ENCODE measurements at places on chromosomes 7 and 10.

GRCh38 chr7:98357751-98358161, 43.1 kb downstream of the BAIAP2L1 start:
- no peak for DNase-seq

- DNase-seq, result no peak
These were observed 58.1 kb downstream of the CCNY start for GRCh38 chr10:35394411-35394851.

DNA sequence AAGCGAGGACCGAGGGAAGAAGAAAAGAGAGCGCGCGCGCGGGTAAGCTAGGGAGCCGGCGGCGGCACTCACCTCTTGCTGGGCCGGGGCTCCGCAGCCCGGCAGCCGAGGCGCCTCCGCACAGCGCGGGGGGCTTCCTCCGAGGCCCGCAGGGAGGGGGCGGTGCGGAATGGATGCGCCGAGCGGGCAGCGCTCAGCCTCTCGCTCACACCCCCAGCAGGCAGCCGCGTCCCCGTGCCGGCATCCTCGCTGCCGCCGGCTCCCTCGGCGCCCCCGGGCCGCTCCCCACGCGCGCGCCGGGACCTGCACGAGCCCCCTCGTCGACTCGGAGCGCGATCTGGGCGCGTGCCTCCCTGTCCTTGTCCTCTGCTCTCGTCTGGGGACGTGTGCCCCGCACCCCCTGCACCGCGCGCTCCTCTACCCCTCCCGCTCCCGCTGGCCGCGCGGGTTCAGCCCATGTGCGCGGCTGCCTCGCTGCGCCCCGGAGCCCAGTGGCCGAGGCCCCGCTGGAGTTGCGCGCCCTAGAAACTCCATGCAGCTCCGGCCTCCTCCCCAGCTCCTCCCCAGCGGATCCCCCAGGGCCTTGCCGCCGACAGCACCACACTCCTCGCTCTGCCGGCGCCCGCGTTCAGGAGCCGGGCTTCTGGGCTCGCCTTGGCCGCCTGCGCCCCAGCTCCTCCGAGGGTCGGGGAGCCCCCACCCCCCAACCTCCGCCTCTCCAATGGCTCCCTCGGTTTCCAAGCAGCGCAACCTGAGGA, 75.3 kb downstream of the CALN1 start:
- DNase-seq, result no peak

GRCh38 chr7:101804967-101805366, 12.5 kb upstream of the CUX1 start:
- no peak for DNase-seq

- no peak for DNase-seq
These were observed 169.1 kb downstream of the LHFPL3 start for GRCh38 chr7:104497379-104497967.

- no peak for DNase-seq
These were observed 348.4 kb upstream of the PODXL start for GRCh38 chr7:131904760-131905327.

- no peak for DNase-seq
These were observed 199.9 kb upstream of the KMT2E start for GRCh38 chr7:104814126-104814525.

DNA sequence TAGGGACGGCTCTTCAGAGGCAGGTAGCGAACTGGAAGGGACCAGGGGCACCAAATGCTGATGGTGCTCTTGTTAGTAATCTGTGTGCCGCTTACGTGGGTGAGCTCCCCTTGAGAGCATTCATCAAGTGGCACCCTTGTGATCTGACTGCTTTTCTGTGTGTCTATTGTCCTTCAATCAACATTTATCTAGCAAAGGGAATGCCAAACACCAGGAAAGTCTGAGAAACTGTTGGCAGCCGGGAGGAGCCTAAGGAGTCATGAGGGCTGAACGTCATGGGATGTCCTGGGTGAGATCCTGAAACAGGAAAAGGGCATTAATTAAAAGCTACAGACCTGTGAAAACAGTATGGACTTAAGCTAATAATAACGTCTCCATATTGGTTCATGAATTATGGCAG, 733.1 kb downstream of the TYW1 start:
- no peak for DNase-seq

DNA sequence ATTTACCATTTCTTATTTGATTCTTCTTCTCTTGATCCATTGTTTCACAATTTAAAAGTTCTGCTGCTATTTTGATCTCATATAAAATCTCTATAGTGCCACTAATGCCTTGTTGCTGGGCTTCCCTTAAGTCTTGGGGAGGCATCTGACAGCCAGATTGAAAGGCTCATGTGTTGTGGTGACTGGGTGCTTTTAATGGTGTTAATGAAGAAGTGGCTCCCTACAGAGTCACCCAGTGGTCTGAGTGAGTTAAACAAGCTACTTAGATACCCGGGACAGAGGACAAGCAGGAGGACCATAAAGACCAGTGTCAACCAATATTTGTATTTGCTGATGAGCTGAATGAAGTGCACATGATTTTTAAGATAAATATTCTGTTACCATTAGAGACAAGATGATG, 176.4 kb upstream of the HABP2 start:
- no peak for DNase-seq

GRCh38 chr7:98174334-98175259, 36.6 kb upstream of the BHLHA15 start:
- DNase-seq, result no peak

- DNase-seq, result no peak
These were observed 56.5 kb upstream of the ORC5 start for GRCh38 chr7:104264285-104264684.

GRCh38 chr10:97215619-97216260, 30.0 kb upstream of the SLIT1 start:
- no peak for DNase-seq

- no peak for DNase-seq
These were observed 1.3 kb upstream of the HMX3 start for GRCh38 chr10:123134343-123134914.

DNA sequence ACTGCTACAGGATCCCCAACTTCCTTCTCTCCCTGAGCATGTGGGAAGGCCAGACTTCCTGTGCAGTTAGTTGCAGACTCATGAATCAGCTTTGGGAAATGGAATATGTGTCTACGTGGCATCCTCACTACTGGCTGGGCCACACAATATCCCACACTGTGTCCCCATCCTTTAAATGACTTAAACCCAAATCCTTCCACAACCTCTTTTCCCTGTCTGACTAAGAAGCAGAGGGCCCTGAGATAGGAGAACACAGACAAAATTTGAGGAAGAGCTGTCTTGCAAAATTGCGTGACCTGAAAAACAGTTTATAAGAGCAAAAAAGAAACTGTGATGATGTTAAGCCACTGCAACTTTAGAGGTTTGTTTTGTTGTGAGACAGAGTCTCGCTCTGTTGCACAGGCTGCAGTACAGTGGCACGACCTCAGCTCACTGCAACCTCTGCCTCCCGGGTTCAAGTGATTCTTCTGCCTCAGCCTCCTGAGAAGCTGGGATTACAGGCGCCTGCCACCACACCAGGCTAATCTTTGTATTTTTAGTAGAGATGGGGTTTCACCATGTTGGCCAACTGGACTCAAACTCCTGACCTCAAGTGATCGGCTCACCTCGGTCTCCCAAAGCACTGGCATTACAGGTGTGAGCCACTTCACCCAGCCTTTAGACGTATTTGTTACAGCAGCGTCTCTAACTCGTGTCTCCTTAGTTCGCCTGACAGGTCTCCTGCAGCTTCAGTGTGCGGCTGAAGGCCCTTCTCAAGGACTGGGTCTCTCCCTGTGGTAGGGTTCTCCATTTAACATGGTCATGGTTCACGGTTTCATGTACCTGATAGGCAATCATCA, 46.9 kb upstream of the SFMBT2 start:
- DNase-seq, result no peak

GRCh38 chr10:47183704-47184041, 116.3 kb upstream of the GDF10 start:
- DNase-seq, result no peak

DNA sequence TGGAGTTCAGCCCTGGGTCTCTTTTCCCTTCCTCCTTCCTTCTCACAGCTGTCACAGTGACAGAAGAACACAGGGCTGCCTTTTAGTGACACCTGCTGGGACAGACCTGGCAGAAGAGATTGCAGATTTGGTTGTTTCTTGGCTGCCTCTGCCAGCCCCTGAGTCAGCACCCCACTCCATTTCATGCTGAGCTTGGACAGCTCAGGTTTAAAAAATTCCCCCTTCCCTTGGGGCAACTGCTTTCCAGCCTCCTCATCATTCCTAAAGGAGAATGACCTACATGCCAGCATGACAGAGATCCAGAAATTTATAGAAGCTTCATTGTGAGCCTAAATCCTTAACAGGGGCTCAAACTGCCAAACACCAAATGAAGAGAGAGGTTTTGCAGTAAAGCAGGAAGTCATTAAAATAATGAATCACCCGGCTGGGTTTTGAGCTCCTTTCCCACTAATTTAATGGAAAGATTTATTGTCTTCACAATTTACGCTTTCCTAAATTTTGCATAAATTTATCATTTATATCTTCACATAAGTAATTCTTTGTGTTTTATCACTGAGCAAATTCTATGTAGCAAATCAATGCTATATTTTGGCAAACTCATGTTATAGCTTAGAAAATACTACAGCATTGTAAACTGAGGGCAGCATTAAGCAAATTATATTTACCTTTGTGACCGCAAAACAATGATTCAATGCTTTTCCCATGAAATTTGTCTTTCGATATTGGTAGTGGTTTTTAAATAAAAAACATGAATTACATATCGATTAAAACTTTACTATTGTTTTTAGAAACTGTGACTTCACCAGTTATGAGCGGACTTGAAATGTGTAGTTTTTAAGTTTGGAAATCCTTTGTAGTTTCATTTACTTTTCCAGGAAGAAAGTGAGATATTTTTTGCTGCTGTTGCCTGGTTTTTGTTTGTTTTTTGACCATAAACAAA, 399.5 kb upstream of the ANKRD30A start:
- DNase-seq, result peak; percentile 61

DNA sequence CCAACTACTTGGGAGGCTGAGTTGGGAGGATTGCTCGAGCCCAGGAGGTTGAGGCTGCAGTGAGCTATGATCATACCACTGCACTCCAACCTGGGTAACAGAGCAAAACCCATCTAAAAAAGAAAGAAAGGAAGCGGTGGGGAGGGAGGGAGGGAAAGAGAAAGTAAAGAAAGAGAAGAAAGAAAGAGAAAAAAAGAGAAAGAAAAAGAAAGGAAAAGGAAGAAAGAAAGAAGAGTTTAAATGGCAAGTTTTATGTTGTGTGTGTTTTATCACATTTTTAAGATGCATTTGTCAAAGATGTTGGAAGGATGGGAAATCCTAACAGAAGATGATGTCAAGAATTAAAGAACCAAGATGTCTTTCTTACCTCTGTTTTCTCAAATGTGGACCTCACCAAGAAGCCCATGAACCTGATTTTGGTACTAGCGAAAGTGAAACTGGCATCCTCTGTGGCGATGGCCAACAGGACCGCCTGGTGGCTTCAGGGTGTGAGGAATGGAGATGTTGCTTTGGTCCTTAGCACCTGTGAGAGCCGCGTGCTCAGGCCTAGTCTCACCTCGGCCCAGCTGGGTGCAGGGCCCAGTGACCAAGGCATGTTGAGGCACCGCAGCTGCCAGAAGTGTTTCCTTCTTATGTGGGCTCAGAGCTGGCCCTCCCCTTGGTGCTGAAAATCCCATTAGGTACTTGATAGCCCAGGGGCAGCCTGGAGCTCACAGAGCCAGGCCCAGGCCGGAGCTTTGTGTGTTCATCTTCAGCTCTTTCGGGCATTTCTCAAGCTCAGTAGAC, 9.8 kb downstream of the UCMA start:
- DNase-seq, result no peak
